Heart left ventricle (tissue), 16 donors: ENCODE measurements at places on chromosomes 1 and 21. TPM values are rescaled to one million over a fixed set of nuclear protein-coding genes. Genes with fewer than 3 reads are reported as not detected.
A peak's percentile ranks its signal among the peaks of the same experiment; 100 is the strongest.

The ITGB2 gene
- total RNA-seq = 10.7 TPM

The RNU1-3 gene
- not detected for total RNA-seq

- peaks cover 6% of the 10 kb centered on the region for H3K36me3 ChIP-seq
- no peak overlapping the region for H3K27ac ChIP-seq
- no peaks in the 10 kb centered on the region for H3K27me3 ChIP-seq
- H3K4me1 ChIP-seq = no peaks in the 10 kb centered on the region
- no peak overlapping the region for H3K4me3 ChIP-seq
These were observed 36.3 kb downstream of the PDPN start for GRCh38 chr1:13619909-13620308.

GRCh38 chr1:66929691-66929998 lies 4.9 kb downstream of the MIER1 start:
- no peaks in the 10 kb centered on the region for H3K36me3 ChIP-seq
- H3K27me3 ChIP-seq = no peaks in the 10 kb centered on the region
- H3K4me3 ChIP-seq = peak overlapping the region; percentile 74
- no peak for DNase-seq
